Endodermal cell (in vitro differentiated cells): ENCODE measurements at places on chromosomes 1 and 21.

DNA sequence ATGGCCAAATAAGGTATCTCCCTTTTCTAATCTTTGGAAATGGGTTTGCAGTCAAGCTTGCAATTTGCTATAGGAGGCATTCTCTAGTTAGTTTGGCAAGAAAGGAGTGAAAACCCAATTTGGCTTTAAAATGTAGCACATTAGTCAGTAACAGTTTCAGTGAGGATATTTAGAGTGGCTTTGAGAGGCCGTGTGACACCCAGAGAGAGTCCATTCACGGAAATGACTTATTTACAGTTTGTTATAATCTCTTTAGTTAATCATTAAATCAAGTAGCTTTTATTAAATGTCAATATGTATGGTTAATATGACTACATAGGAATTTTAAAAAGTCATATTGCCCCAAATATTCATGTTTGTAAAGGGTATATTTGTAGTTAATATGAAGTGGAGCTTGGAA, 9.6 kb downstream of the ZBTB18 start:
- DNase-seq = no peak

DNA sequence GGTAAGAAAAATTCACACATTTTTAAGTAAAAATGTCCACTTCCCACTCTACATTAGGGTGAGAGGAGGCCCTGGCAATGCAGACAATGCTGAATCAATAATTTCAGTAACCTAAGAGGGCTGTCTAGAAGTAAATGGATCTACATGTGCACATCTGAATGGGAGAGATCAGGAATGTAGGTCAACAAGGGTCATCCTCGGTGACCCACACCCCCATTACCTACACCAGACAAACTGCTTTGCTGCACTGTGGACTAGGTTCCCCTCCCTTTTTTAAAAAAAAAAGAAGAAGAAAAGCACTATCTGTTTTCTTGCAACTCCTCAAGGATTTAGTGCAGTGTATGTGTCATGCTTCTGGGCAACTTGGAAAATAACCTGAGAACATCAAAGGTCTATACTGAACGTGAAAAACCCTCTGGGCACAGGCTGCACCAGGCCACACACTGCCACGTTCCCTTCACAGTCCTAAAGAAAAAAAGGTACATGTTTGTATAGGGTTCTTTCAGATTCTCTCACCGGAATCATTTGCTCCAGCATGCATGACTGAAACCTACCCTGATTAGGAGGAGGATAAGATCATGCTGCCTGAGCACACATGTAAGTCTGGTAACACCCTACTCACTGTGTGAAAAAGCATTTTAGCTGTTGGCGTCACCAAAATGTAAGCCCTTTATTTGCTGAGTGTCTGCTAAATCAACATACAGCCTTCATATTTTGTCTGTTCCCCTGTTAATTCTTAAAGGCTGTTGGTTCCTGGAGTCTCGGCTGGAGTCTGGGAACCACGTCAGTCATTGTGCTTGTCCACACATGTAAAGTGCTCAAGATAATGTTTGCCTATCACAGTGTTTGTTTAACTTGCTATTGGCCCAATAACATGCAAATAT, 341.0 kb downstream of the SMYD3 start:
- DNase-seq = no peak

DNA sequence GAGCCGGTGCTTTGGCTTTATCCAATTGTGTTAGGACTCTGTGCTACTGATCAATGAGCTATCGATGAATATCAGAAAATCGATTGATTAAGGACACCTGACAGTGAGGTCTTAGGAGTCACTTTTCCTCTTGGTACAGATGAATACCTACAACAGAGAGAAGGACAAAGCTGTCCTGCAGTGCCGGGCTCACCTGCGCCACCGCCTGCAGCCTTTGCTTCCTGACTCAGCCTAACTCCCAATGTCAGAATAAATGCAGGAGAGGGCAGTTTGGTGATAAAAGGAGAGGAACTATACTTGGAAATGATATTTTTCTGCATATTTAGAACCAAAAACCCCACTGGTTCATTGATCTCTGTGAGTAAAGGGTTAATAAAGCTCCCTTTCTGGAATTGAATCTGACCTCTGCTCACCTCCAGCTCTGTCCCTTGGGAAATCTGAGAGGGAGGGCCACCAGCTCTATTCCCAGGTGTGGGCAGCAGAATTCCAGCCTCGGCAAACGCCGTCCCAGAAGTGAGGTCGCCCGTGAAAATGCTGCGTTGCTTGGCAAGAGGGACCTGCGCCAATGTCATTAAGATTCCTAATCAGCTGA, 39.3 kb downstream of the POFUT2 start:
- peak; percentile 58 for DNase-seq

- no peak for DNase-seq
Observed at GRCh38 chr1:110235181-110235833, 25.2 kb downstream of the KCNC4 start.

GRCh38 chr1:223215026-223215425, 72.0 kb upstream of the TLR5 start:
- no peak for DNase-seq

- DNase-seq = peak; percentile 59
Observed at GRCh38 chr1:16119926-16120325, 35.9 kb downstream of the EPHA2 start.

DNA sequence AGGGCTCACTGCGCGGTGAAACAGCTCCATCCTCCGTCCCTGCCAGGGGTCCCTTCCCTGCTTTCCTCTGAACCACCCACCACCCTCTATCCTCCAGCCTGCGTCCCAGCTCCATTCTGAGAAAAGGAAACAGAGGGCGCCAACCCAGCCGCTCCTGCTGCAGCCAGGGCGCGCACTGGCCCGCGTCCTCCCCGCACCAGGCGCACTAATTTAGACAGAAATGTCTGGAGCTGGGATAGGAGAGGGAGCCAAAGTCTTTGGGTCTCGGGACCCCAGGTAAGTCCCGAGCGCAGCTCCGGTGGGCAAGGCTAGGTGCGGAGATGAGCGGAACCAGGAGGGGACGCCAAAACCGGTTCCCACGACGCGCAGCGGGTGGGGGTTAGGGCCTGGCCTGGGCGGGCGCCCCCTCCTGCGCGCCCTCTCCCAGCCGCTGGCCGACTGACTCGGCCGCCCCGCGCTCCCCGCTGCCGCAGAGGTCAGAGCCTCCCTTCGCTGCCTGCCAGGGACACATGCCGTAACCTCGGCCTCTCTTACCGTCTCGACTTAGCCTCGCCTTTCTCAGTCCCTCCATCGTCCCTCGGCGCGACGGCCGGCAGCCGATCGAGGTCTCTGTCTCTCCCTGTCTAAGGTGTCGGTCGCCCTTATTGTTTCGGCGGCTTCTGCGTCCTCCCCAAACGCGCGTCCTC, 2.0 kb downstream of the CAMK2N1 start:
- peak; percentile 82 for DNase-seq

DNA sequence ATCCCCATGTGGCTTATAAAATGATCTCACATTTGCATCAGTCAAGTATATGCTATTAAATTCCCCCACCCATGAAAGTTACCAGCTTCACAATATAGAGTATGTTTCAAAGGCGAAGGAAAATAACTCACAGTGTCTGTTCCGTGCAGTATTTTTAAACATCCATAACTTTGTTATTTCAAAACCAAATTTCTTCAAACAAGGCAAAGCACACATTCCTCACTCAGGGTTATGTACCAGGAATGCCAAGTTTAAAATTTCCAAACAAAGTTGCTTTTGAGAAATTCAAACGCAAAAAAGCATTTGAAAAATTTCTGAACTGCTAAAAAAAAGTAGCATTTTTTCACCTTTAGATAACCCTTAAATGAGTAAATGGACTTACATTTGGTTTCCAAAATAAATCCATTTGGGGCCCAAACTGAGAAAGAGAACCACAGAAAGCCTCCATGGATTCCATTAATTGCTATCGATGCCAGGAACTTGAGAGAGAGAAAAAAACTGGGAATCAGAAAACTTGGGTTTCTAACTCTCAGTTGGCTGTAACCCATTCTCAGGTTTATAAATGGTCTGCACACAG, 149.5 kb downstream of the SLC30A10 start:
- DNase-seq = no peak

GRCh38 chr21:31286621-31287020, 57.4 kb downstream of the TIAM1 start:
- no peak for DNase-seq

DNA sequence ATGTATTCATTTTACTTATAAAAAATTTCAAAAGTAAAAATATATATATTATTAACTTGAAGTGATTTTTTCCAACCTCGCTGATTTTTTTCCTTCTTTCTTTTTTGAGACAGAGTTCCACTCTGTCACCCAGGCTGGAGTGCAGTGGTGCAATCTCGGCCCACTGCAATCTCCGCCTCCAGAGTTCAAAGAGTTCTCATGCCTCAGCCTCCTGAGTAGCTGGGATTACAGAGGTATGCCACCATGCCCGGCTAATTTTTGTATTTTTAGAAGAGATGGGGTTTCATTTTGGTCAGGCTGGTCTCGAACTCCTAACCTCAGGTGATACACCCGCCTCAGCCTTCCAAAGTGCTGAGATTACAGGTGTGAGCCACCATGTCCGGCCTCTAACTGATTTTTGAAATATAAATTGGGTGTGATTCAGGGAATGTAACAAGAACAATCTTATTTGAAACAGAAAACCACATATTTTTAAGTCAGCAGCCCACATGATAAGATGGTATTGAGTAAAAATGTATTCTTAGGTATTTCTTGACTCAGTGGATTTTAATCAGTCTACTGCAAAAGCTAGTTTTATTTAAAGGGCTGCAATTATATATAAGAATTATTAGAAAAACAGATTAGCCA, 30.0 kb downstream of the ZBTB8B start:
- DNase-seq = no peak

GRCh38 chr1:216190438-216190837, 232.8 kb downstream of the USH2A start:
- DNase-seq = no peak

DNA sequence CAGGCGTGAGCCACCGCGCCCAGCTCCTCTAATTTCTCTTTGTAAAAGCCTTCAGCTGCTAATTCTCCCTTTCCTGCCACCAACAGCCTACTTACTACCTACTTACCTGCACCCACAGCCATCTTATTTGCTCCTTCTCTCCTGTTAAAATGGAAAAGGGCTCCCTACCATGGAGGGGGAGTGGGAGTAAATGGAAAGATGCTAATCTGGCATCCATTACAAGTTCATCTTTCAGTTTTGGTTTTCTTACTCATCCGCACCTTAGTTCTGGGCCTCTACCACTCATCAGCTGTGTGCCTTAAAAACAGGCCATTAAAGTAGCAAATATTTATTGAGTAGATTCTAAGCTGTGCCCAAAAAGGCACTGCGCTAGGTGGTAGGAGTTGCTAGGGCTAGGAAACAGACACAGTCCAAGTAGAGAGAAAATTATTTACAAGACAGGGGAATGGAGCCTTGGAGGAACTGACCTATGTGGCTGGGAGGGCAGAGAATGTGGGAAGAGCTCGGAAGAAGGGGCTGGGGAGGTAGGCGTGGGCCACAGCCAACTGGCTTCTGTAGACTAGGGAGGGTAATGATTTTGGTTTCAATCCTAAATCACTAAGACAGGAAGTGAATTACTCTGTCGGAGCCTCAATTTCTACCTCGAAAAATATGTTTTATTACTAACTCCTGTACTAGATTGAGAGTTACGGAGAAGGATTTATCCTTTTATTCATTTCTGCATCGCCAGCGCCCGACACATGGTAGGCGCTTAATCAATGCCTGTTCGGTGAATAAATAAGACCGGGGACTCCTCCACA, 685 bp upstream of the DDI2 start:
- DNase-seq = peak; percentile 70

DNA sequence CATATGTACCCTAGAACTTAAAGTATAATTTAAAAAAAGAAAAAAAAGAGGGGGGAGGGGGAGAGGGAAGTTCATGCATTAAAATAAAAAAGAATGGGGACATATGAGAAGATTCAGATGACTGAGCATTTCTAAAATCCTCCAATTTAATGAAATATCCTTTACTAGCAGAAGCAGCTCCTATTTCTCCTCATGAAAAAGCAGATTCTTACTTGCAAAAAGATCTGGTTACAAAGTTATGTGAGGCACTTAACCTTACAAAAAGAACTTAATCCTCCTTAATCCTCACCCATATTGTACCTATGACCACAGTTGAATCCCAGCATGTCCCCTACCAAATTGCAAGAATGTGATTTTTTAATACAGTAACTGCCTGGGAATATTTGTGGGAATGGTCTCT, 298.5 kb downstream of the SRGAP2C start:
- DNase-seq = no peak

DNA sequence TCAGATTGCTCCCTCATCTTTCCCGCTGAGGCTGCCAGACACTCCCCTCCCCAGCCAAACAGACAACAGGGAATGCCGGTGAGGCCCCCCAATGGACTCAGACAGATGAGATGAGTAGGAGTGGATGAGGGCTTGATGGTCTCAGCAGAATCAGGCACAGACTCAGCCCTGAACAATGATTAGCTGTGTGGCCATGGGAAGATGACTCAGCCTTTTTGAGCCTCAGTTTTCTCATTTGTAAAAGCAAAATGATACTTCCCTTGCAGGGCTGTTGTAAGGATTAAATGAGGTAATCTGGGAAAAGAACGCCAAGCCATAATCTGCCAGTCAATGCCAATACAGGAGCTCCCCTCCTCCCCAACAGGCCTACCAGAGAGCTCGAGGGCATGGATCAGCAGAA, 12.4 kb downstream of the C1orf198 start:
- no peak for DNase-seq

DNA sequence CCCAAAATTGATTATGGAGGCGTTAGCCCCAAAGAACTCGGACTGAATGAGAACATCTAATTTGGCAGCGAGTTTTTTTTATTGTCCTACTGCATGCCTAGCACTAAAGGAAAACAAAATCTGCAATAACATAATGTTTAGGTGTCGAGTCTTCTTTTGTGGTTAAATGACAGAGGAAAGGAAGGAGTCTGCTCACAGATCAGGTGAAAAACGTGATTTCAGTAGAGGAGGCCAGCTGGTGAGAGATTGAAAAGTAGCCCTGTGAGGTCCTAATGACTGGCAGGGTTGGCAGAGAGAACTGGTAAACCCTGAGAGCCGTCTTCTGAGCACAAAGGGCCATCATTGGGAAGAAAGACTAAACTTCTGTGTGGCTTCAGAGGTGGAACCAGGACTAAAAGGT, 24.2 kb downstream of the WDTC1 start:
- no peak for DNase-seq

GRCh38 chr1:234102583-234102982, 198.1 kb downstream of the SLC35F3 start:
- DNase-seq = no peak

DNA sequence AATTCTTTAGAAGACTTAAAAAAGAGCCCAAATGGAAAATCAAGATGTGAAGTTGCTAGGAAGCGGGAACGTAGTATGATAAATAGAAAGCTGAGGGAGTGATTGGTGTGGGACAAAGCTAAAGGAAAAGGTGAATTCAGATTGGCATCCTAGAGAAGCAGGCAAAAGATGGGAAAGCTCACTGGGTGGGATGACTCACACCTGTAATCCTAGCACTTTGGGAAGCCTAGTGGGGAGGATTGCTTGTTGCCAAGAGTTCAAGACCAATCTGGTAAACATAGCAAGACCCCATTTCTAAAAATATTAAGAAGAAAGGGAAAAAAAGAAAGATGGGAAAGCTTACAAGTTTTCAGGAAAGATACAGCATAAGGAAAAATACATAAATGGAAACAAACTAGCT, 1.8 kb downstream of the MRPS21 start:
- no peak for DNase-seq

DNA sequence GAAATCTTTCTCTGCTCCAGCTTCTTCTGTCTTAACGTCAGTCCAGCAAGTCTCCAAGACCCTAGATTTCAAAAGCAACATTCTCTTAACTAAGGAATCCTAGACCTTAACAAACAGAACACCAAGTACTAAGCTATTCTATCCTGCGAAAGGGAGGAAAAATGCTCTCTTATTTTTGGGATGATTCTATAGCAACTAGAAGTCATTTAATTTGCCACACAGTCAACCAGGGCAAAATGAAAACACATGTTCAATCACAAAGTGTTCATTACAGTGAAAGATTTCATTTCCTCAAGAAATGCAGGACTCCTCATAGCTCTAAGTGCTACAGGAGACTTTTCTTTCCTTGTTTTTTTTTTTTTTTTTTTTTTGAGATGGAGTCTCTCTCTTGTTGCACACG, 36.2 kb upstream of the DOCK7 start:
- no peak for DNase-seq
